ENCODE measurements at places on chromosomes 5 and 9.

GRCh38 chr5:140221697-140222223 is 46.8 kb downstream of the CYSTM1 start:
- DNase-seq, result no peak

GRCh38 chr5:88694023-88694679 is 188.8 kb downstream of the MEF2C start:
- DNase-seq, result no peak

- DNase-seq, result no peak
Observed at GRCh38 chr5:135871268-135871915, 24.2 kb downstream of the IL9 start.

- no peak for DNase-seq
Observed at GRCh38 chr9:89109666-89110065, 69.0 kb downstream of the SHC3 start.

GRCh38 chr5:107809201-107810034 is 138.7 kb upstream of the EFNA5 start:
- DNase-seq, result no peak

GRCh38 chr9:73327149-73327548 is 175.5 kb downstream of the ANXA1 start:
- peak; percentile 16 for DNase-seq

- DNase-seq, result no peak
Observed at GRCh38 chr5:72584466-72584865, 77.3 kb upstream of the ZNF366 start.

DNA sequence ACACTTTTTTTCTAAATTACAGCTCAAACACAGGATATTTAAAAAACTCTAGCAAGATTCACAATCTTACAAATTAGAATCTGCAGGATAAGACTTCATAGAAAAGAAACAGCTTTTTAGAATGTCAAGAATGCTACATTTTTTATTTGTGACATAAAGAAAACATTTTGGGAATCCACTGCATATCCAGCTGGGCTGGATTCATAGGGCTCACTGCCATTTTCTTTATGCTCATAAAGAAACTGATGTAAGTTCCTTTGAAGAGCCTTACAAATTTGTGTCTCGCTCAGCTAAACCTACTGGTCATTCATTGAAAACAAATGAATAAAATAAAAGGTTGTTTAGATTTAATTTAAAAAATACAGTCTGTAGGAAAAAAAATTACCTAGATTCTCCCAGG is 332.3 kb downstream of the TRPM3 start:
- DNase-seq, result no peak

DNA sequence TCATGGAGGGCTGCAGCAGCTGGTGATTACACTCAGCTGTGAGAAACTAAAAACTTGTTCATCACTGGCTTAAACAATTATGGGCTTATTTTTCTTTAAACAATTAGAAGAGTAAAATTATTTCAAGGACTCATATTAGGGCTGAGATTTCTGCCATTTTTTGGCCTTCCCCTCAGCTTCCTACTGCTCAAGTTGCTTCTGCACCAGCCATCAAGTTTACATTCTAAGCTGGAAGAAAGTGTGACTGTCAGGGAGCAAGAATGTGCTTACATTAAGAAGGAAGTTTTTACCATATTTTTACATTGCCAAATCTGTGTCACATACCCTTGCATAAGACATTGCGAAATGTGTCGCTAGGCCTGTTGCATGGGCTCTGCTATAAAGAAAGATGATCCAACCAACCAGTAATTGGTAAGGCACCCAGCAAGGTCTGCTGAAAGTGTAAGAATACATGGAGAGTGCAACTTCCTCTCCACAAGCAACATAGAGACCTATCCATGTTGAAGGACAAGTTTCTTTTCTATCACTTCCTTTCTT is 260.3 kb upstream of the CDH10 start:
- DNase-seq, result no peak

DNA sequence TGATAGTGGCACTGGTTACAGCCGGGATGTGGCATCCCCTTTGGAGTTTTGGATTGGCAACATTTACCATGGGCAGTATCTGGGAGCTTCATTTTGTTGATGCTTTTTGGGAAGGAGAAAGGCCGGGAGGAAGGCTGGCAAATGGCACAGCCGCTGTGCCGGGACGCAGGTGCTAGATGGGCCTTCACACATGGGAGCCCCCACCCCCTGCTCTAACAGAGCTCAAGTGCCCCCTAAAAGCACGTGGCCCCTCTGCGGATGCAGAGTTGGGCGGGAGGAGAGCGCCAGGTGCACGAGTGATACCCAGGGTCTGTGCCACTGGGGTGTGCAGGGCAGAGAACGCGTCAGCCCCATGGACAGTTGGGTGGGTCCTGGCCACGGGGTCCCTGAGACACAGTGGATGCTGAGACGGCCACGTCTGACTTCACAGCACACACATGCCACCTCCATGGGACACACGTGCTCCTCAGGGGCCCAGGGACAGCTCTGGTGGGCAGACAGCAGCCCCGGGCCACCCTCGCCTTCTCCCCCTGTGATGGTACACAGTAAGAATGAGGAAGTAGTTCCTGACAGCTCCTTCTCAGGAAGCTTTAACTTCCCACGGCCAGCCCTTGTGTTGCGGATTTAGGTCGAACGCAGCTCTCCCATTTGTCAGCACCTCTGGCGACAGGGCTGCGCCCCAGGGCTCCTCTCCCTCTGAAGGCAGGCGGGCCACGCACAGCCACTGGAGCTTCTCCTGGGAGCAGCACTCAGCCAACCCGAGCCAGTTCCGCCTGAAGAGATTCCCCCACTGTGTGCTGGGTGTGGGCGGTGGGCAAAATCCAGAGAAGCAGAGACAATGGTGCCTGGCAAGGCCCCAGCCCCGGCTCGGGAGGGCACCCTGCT is 10.8 kb downstream of the SLC9A3 start:
- DNase-seq, result no peak

DNA sequence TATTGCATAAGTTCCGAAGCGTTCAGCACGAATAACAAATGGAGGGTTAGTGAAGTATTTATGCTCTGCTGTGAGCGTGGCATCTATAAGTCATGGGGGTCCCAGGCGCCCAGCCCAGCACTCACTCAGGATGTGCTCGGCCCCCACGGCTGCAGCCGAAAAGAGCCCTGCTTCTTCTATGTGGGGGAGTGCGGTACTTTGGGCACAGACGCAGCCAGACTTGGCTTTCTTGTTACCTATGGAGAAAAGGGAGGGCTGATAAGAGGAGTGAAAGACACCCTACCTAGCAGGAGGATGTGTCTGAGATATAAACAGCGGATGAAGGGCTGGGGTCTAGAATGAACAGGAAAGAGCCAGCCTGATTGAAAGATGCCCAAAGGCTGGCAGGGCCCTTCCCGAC is 51.4 kb downstream of the MRPL36 start:
- no peak for DNase-seq

DNA sequence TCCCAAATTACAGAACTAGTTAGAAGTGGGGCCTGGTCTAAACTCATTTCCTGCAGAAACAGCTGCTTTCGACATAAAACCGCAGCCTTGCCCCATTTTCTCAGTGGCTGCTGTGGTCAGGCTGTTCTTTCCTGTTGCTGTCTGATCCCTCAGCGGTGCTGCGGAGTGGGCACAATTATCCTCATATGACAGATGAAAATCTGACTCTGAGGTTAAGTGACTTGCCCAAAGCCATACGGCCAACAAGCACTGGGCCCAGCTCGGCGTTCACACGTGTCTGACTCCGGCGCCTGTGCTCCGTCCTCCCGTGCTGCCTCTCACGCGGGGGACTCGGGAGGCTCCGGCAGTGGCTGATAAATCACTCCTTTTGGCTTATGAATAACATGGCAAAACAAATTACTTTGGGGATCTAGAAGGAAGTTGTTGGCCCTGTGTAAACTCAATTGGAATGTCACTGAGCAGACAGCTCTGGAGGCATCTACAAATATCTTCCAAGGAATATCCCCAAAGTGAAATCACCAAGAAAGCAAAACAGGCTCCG is 142.6 kb upstream of the LMX1B start:
- no peak for DNase-seq

DNA sequence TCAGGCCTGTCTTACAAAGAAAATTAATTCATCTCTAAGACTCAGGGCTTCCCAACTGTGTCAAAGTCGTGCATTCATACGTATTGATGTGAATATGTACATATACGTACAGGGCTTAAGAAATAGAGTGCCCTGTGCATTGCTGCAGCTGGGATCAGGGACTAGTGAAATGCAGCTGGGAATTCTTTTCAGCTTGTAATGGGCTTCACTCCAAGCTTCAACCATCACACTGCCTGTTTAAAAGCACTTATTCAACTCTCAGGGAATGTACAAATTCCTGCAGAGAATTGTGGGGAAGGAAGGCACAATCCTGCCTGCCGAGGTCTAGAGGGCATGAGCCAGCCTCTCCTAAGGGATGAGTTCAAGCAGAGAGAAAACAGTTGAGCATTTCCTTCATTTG is 59.6 kb upstream of the MAN2A1 start:
- DNase-seq, result no peak

GRCh38 chr5:95660060-95660459 is 13.5 kb downstream of the RFESD start:
- DNase-seq, result no peak

DNA sequence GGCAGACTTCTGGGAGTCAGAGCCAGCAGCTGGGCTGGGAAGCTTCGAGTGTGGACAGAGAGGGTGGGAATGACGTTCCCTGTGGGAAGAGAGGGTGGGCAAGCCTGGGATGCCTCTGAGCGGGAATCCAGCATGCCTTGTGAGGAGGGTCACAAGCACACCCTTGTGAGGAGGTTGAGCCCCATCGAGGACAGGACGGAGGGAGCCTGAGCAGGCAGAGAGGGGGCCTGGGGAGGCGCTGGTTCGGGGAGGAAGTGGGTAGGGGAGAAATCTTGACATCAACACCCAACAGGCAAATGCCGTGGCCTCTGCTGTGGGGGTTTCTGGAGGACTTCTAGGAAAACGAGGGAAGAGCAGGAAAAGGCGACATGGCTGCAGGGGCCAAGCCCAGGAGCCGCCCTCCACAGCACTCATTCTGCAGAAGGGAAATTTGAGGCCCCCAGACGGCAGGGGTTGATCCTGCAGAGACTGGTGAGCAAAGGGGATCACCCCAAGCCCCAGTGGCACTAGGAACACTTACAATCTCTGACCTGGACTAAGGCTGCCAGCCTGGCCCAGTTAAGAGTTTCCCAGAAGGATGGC is 1.1 kb upstream of the IL13 start:
- no peak for DNase-seq

DNA sequence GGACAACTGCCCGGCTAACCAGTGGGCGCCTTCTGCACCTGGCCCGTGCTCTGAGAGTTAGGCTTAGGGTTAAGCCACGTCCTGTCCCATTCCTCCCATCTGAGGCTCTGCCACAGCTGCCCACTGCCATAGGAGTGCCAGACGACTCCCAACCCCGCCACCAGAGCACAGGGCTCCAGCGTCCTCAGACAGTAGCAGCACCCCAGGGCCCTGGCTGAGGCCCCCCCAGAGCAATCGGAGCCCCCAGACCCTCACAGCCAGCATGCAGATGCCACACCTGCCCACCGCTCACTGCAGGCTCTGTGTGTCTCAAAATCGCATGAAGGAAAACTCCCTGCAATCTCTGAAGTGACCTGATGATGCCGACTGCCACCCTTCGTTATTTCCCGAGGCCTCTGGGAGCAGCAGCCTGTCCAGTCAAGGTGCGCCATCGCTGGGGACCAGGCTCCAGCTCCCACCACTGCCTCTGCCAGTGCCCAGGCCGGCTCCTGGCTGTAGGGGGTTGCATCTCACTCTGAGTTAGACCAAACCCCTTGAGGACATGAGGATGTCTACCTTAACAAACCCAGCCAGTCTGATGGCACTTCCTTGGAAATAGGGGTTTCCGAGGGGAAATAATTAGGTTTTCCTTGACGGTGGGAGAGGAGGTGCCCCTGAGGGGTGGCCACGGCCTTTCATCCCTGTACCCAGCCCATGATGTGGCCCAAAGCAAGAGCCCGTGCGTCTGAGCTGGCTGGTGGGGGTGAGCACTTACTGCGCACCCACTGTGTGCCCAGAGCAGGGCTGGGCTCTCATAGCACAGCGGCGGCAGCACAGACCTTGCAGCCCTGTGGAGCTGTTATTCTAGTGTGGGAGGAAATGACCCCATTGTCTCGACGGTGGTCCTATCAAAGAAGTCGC is 58.0 kb upstream of the RNF130 start:
- no peak for DNase-seq

DNA sequence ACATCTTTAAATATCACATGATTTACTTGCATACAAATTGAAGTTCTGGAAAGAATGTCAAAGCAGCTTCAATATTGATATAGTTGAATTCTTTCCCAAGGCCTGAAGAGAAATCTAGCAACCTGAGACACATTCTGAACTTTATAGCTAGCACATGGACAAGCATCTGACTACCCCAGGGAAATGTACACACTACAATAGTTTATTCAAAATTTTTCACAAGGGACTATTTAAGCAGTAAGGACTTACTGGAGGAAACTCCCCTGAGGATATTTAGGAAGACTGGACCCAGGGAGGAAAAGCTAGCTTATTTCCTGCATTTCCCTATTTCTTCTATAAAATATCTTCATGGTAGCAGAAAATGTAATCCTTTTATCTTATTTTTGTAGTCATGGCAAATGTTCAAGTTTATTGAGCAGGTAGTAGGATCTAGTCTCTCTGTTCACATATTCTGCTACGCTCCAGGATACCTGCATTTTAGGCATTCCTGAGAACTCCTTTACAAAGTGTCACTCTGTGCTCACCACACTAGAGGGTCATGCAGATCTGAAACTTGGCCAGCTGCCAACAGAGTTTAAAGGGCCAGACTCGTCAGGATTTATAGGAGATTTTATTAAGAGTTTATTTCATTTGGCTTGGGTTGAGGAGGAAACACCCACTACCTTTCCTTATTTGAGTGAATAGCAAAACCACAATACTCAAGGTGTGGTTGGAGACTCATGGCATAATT is 348.4 kb upstream of the FTMT start:
- DNase-seq, result peak; percentile 13

GRCh38 chr9:37693260-37693659 is 42.5 kb downstream of the FRMPD1 start:
- no peak for DNase-seq

- no peak for DNase-seq
Observed at GRCh38 chr9:90834828-90835595, 33.4 kb downstream of the SYK start.

DNA sequence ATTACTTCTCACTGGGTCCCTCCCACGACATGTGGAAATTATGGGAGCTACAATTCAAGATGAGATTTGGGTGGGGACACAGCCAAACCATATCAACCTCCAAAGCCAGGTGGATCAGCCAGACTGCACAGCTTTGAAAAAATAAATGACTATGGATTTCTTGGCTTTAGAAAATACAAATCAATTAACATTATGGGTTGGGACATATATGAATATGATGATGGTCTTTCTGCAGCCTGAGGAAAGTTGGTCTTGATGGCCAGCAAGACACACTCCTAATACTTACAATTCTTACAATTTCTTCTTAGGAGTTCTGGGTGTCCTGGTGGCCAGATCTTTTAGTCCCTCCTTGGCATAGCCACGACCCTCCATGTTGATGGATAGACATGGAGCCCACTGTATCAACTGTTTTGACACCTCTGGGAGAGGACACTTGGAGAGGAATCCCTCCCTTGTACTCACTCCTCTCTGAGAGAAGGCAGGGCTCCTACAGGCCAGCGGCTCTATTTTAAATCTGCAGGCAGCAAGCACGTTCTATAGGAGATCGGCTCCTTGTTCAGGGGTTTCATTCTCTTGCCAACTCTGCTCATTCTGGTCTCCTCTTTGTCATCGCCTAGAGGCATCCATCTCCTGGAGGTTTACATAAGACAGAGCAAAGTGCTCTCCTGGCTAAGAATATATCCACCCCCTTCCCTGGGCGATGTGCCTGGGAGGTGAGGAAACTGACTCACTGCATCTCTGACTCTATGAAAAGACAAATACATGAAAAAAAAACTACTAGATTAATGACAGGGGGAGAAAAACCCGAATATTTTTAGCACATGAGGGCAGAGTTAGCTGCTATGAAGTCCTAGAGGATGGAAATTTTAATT is 145.9 kb downstream of the CARTPT start:
- no peak for DNase-seq

- no peak for DNase-seq
Observed at GRCh38 chr5:75324791-75325190, 12.2 kb upstream of the HMGCR start.
